ENCODE measurements at places on chromosomes 2 and 18.

DNA sequence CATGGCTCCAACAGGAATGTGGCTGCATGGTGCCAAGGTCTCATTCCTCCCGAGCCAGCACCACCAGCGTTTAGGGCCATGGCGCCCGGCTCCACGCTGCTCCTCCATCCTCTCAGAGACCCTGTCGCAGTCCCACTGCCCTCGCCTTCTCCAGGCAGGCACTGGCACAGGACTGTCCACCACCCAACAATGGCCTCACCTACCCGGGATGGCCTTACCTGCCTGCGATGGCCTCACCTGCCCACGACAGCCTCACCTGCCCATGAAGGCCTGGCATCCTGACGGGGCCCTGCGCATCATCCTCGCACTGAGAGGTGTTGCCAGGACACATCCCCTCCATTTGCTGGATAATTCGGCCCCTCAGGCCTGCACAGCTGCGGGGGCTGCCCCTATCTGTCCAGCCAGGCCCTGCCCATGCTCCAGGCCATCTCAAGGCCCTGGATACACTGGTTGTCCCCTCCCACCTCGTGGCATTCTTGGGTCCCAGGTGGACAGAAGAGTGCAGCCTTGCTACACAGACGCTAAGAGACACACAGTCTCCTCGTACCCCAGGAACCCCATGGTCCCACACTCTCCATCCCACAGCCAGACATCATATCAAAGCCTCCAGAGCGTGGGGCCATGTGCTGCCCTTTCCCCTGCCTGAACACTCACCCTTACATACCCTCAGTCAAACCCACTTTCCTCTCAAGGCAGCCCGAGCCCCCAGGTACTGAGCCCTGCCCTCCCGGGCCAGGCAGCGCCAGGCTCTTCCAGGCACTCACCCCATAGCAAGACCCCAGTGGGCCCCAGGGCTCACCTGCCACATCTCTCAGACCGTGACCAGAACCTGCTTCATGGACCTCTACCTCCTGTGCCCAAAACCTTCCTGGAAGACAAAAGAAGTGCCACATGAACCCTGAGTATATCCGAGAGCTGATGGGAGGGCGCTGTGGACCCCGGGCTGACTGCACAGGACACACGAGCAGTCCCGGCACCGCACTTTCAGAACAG, 268.6 kb downstream of the EIPR1 start:
- DNase-seq: no peak

DNA sequence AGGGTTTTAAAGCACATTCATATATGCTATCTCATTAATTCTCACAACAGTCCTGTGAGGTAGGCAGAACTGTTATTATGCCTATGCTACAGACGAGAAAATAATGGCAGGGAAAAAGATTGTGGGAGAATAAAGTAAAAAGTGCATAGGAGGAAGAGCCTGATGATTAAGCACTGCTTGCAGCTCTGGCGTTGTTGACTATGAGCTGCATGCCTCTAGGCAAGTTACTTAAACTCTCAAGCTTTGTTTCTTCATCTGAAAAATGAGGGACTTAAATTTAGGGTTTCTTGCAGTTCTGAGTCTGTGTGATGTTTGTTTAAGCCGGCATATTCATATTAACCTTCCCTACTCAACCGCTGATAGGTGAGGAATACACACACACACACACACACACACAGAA, 51.6 kb upstream of the RAPH1 start:
- peak; percentile 16 for DNase-seq

DNA sequence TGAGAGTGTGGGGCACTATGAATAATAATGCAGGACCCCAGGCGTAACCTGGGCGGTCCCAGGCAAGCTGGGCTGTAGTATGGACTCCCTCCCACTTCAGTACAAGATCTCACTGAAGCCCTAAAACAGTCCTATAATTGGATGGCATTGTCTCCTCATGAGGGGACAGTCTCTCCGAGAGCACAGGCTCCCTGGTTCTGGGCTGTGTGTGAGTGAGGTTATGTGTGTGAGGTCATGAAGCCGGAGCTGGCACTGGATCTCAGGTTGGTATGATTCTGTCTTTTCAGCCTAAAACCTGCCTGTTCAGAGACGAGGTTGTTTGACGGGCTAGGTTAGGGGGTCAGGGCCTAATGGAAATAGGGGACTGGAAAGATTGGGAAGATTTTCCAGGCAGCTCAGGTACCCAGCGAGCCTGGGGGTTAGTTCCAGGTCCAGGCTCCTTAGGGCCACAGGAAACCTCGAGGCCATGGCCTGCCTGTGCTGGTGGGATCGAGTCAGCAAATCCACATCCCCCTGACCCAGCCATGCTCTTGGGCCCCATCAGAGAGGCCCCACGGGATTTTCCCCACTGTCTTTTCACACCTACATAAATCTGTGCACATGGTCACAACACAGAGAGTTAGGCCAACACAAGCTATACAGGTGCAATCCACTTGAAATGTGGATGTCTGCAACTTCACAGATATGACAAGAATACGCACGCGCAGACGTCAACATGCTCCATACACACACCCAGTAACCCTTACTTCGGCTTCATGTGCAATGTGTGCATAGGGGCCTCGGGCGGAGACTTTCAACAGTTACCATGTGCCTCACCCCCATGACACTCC, 94.8 kb downstream of the INHBB start:
- no peak for DNase-seq

GRCh38 chr2:61210332-61210981, 48.5 kb downstream of the C2orf74 start:
- peak; percentile 65 for DNase-seq

- no peak for DNase-seq
These were observed 945 bp upstream of the ASXL2 start for GRCh38 chr2:25879133-25879730.

- DNase-seq: no peak
These were observed 141.0 kb downstream of the INHBB start for GRCh38 chr2:120486946-120487345.

GRCh38 chr18:42954887-42955286, 160.6 kb downstream of the RIT2 start:
- DNase-seq: no peak

GRCh38 chr2:157874997-157875640, 1.0 kb downstream of the ACVR1 start:
- peak; percentile 86 for DNase-seq

DNA sequence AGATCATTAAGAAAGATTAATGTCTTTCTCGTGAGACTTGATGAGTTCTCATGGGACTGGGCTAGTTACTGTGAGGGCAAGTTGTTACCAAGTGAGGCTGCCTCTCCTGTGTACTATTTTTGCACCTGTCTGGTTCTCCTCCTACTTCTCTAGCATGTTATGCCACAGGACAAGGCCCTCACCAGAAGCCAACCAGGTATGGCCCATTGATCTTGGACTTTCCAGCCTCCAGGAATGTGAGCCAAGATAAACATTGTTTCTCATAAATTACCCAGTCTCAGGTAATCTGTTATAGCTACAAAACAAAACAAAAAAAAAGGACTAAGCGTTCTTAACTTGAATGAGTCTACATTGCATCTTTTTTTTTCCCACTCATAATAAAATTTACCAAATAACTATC, 184.1 kb downstream of the CDH7 start:
- DNase-seq: no peak

- no peak for DNase-seq
These were observed 713.6 kb downstream of the SLC4A3 start for GRCh38 chr2:220341014-220341413.

- DNase-seq: no peak
These were observed 4.3 kb downstream of the SEPTIN10 start for GRCh38 chr2:109609352-109610024.

DNA sequence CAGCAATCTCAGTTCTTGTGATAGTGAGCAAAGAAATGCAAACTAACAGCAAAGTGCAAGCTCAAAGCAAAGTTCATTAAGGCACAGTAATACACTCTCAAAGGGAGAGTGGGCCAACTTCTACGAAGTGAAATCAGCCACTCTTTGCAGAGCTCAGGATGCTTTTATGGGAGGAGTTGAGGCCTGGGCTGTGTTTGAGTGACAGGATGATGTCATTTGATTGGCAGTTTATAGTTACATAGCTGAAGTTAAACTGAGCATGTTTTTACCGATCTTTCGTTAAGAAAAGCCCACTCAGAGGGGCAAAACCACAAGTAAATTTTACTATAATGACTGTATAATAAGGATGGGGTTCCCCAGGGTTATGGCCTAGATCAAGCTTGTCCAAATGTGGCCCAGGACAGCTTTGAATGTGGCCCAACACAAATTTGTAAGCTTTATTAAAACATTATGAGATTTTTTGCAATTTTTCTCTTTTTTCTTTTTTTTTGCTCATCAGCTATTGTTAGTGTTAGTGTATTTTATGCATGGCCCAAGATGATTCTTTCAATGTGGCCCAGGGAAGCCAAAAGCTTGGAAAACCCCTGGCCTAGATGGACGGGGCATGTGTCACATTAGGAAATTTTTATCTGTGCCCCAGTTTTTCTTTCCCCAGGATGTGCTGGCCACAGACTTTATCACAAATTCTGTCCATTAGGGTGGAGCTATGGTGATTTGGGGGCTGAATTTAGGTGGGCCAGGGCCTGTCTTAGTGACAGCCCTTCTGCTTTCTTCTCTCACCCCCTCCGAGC, 8.3 kb upstream of the DNAH7 start:
- DNase-seq: no peak

DNA sequence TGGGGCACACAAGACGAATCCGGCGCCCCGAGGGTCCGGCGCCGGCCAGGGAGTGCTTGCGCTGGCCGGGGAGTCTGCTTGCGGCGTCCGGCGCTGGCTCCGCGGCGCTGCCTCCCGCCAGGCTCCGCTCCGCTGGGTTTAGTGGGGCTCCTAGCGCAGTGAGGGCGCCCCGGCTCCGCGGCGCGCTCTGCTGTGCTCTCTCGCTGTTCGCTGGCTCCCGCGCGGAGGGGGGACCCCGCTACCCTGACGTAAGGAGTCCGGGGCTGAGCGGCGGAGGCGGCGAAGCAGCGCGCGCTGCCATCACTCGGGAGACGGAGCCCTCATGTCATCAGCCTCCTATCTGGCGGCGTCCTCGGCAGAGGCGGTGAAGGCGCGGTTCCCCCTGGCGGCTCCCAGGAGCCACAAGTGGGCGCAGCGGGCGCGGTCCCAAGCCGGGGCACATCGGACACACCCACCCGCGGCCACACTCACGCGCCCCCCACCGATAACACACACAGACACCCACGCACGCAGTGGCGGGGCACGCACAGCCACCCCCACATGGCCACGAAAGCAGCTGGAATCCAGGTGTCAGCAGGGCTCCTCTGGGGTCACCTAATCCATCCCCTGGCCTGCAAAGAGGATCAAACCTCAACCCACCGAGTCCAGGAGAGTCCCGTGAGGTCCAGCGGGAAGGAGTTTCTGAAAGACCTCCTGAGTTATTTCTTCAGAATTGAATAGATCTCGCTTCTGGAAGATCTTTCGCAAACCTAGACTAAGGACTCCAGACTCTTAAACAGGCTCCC, at the start of gene C1QL2:
C1QL2 (minus strand) TSS at position 189 of the 785 bp plus-strand sequence. CDS start 482 bp downstream, outside the sequence.
- DNase-seq: no peak

- DNase-seq: no peak
These were observed 518.8 kb upstream of the MEX3C start for GRCh38 chr18:51716277-51716676.

- DNase-seq: no peak
These were observed 1.0 kb downstream of the IRS1 start for GRCh38 chr2:226798422-226799210.

GRCh38 chr2:70561893-70562292, 8.3 kb upstream of the TGFA start:
- DNase-seq: no peak

DNA sequence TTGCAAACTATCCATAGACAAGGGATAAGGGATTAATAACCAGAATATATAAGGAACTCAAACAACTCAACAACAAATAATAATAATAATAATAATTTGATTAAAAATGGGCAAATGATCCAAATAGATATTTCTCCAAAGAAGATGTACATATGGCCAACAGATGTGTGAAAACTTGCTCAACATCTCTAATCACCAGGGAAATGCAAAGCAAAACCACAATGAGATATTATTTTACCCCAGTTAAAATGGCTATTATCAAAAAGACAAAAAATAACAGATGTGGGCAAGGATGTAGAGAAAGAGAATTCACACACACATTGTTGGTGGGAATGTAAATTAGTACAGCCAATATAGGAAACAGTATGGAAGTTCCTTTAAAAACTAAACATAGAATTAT, 26.9 kb downstream of the DNAH7 start:
- DNase-seq: no peak

GRCh38 chr2:194301946-194302345, 1355.1 kb upstream of the SLC39A10 start:
- no peak for DNase-seq

- DNase-seq: no peak
These were observed 1.9 kb downstream of the TLX2 start for GRCh38 chr2:74515981-74516633.

GRCh38 chr2:118430510-118431164, 342.4 kb downstream of the INSIG2 start:
- DNase-seq: peak; percentile 53

GRCh38 chr2:15809404-15809803, 130.9 kb upstream of the MYCN start:
- no peak for DNase-seq

DNA sequence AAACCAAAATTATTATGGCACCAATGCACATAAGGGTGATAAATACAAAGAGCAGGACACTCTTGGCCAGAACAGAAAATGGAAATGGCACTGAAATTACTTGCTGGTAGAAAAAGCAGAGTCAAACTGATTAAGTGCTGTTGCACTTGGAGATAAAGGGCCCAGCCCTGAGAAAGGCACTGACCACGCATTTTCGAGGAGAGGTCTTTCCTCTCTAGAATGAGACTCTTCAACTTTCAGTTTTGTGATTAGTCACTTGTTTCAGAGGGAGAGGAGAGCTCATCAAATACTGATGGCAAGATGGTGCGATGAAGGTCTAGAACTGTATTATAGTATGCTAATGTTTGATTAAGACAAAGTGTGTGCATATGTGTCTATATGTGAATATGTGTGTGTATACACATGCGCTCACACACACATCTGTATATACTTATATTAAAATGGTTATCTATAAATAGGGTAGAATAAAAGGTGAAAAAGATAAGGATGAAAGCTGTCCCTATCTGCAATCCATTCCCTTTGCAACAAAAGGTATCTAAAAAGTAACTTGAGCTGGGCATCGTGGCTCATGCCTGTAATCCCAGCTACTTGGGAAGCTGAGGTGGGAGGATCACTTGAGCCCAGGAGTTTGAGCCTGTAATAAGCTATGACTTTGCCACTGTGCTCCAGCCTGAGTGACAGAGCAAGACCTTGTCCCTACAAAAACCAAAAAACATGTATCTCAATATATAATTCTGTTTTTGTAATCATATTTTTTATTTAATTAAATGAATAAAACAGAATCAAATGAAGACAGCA, 48.8 kb upstream of the ZDBF2 start:
- no peak for DNase-seq

Data from skeletal muscle cell (primary cell).